Progenitor cell of endocrine pancreas (in vitro differentiated cells): ENCODE measurements at places on chromosomes 3 and 15. TPM values are rescaled to one million over a fixed set of nuclear protein-coding genes. Genes with fewer than 3 reads are reported as not detected.

- no peak for DNase-seq
Measured at GRCh38 chr15:46646490-46646889, 1011.7 kb downstream of the SQOR start.

Gene ARL6
- 10.9 and 11.4 TPM in 2 replicates for total RNA-seq

Gene CHDH
- 17.7 and 17.9 TPM in 2 replicates for total RNA-seq

- no peak for DNase-seq
Measured at GRCh38 chr3:114411811-114412803, 118.3 kb downstream of the TIGIT start.

Gene STAC
- total RNA-seq = 1.2 and 1.6 TPM in 2 replicates

Gene ALDH1L1
- total RNA-seq = 3.1 and 4.7 TPM in 2 replicates

Gene ATP13A5
- total RNA-seq = 0.07 and 0.29 TPM in 2 replicates

Gene ALG1L2
- total RNA-seq = 3.5 and 3.9 TPM in 2 replicates
